ENCODE measurements at places on chromosomes 6 and 20. TPM values are rescaled to one million over a fixed set of nuclear protein-coding genes. Genes with fewer than 3 reads are reported as not detected.

- DNase-seq = no peak
Measured at GRCh38 chr6:92790381-92790780, 629.0 kb downstream of the EPHA7 start.

DNA sequence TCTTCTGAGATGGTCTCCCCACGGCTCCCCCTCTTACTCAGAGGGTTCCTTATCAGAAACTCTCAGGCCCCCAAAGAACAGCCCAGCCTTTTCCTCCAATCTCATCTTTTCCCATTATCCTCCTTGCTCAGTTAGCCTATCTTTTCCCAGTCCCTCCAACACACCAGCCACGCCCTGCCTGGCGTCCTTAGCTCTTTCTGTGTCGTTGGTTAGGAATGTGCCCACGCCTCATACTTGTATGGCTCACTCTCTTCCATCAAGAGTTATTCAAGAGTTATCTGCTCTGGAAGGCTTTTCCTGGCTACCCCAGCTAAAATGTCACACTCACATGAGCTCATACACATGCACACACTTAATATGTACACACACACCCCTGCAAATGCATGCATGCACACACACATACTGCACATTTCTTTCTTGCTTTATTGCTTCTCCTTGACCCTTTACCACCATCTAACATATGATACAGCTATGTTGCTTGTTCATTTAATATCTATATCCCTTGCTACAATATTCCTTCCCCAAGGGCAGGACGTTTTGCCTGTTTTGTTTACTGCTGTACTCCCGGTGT is 37.6 kb downstream of the SLC2A10 start:
- no peak for DNase-seq

DNA sequence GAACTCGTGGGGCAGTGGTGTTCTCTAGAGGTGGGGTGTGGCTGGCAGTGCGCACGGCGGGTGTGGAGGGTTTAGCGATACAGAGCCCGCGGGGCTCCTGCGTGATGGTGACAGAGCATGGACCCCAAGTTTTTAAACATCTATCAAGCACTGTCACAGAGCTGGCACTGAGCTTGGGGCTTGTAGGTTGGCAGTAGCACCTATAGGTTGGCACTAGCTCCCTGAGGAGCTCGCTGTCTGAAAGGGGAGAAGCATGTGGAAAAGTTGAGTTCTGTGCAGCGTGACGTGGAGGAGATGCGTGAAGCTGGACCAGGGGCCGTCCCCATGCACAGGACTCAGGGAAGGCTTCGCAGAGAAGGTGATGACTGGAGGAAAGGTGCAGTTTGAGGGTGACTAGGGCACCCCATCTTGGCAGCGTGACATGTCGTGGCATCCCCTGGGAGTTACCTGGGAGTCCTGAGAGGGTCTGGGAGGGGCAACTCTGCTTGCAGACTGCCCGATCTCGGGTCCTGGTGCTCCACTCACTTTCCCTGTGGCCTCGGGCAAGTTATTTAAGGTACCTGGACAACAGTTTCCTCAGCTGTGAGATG is 122.0 kb downstream of the CDH4 start:
- DNase-seq = no peak

- peak; percentile 17 for DNase-seq
Measured at GRCh38 chr20:25623225-25623735, 534 bp downstream of the NANP start.

GRCh38 chr6:7106752-7107577 is 796 bp upstream of the RREB1 start:
- DNase-seq = peak; percentile 30

GRCh38 chr6:110482774-110483400 is 6.5 kb upstream of the SLC22A16 start:
- DNase-seq = no peak

DNA sequence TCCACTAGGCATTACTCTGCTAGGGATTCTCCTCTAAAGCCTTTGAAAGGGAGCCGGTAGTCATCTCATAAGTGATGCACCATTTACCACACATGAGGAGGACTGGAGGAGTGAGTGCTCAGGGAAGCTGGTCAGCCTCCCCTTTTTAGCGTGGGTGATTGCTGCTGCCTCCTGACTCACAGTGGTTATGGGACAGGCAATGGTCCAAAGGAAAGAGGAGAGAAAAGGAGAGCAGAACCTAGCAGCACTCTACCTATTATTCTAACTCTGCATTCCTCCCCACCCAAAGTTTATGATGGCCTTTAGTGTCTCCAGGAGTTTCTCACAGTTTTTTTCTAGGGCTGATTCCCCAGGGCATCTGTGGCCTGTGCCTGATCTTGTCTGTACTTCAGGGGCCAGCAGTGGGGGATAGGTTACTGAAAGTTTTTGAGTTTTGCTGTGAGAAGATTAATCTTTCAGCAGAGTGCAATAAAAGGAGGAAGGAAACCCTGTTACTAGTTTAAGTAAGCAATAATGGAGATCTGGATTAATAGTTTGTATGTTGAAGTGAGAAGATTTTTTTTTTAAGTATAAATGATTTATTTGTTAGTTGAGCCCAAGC is 36.4 kb upstream of the GCLC start:
- no peak for DNase-seq

GRCh38 chr6:118187568-118188164 is 280.6 kb downstream of the SLC35F1 start:
- no peak for DNase-seq

Gene AKAP12
- total RNA-seq = 81.0 TPM

GRCh38 chr20:58306421-58307261 is 2.9 kb upstream of the RAB22A start:
- DNase-seq = peak; percentile 44

GRCh38 chr6:56649053-56649769 is 6.5 kb upstream of the DST start:
- no peak for DNase-seq

GRCh38 chr20:7924692-7925091 is 15.6 kb downstream of the HAO1 start:
- DNase-seq = no peak

GRCh38 chr6:36373368-36374019 is 14.0 kb downstream of the ETV7 start:
- no peak for DNase-seq

DNA sequence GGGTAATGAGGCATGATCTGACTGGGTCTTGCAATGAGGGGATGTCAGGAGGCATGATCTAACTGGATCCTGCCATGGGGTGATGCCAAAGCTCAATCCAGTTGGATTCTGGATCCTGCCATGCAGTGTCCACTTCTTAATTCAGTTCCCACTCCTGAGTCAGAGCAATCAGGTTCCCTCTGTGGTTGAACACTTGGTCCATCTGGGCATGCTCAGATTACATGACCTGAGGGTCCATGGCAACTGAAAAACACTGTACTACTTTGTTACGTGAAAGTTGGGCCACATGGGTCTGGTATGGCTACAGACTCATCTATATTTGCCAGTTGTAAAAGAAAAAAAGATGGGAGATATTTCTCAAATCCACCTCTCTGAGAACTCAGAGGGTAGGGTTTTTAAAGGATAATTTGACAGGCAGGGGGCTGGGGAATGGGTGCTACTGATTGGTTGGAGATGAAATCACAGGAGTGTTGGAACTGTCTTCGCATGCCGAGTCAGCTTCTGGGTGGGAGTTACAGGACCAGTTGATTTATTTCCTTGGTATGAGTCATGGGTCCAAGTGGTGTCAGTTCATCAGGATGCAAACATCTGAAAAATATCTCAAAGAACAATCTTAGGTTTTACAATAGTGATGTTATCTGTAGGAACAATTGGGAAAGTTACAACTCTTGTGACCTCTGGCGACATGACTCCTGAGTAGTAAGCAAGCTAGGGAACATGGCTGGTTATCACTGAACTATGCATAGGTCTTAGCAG is 21.6 kb downstream of the C6orf163 start:
- no peak for DNase-seq

GRCh38 chr6:155645325-155645724 is 189.7 kb upstream of the NOX3 start:
- DNase-seq = no peak

DNA sequence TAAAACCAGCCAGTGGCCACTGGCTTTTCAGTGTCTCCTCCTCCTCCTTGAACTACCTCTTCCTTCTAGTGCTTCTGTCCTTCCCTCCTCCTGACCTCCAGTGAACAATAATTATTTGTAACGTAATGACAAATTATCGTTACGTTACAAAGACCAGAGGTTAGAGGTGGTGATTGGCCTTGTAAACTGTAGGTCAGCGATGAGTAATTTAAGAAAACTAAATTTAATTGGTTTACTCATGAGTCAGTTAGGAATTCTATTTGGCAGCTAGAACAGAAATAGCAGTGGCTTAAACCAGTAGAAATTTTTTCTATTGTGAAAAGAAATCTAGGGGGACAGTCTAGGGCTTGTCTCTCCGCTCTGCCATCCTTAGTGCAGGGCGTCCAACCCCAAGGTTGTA is 38.8 kb downstream of the PPARD start:
- no peak for DNase-seq

DNA sequence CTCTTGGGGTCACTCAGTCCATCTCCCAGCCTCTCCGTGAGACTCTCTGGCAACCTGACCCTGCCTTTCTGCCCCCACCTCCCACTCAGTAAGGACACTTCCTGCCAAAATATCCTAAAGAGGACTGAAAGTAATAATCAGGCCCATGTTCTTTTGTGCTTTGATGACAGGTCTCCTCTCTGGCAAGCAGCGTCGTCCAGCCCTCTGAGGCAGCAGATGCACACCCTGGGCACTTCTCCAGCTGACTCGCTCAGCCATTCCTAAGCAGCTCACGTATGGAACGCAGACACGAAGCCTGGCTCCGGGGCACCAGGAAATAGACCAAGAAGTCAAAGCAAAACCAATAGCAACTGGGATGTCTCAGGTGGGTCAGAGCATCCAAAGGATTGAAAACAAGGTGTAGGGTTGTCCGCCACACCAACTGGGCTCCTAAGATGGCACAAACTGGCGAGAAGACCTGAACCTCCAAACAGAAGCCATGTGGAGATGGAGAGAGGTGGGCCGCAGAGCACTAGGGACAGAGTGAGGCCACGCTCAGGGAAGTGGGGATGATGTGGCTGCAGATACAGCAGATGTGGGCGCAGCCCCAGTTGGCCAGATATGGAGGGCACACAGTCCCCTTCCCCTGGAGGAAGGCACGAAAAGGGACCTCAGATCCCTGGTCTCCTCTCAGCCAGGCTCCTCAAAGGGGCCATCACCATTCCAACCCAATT is 99.3 kb downstream of the PRND start:
- peak; percentile 52 for DNase-seq

Gene ADGRF4
- total RNA-seq = 0.52 TPM

- no peak for DNase-seq
Measured at GRCh38 chr6:109693111-109693510, 2.0 kb downstream of the FIG4 start.

Gene FOXS1
- 1.6 TPM for total RNA-seq

Gene SIRPB1
- 16.3 TPM for total RNA-seq

DNA sequence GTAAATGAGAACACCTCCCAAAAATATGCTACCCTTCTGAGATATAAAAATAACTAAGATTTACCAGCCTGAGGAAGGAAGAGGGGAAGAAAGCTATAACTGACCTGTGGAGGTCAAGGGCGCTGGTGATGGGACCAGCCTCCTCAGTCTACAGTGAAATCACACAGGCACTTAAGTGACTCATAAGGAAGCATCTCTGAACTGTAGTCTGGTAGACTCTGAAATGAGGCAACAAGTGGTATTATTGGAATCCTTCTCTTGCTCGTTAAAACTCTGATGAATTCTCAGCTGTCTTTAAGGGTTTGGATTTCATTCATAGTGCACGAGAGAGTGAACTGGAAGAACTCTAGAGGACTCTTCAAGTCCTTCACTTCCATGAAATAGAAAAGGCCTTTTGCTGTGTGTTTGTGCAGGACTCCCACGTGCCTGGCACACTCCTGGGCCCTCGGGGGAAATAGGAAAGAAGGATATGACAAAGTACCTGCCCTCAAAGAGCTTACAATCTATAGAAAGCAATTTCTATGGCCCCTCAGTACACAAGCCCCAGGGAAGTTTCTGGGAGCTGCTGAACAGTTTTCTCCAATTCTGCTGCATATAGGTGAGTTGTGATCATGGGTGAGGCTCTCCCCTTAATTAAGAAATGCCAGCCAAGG is 231.8 kb upstream of the RREB1 start:
- no peak for DNase-seq

GRCh38 chr6:20154753-20155152 is 57.5 kb downstream of the MBOAT1 start:
- DNase-seq = no peak

DNA sequence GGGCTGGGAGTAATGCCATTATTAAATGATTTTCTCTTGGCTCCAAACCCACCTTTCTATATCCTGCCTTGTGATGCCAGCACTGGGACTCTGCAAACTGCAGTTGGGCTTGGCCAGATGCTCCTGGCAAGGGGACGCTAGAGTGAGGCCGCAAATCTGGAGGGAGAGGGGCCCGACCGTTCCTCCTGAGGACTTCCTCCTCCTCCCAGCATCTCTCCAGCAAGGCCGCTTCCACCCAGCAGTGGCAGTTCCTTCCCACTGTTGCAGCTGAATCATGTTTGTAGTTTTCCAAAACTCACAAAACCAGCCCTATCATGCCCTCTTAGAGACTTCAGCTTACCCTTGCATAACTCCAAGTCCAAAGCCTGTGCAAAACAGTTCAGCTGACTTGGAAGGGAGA is 244.4 kb downstream of the FOXA2 start:
- DNase-seq = no peak

DNA sequence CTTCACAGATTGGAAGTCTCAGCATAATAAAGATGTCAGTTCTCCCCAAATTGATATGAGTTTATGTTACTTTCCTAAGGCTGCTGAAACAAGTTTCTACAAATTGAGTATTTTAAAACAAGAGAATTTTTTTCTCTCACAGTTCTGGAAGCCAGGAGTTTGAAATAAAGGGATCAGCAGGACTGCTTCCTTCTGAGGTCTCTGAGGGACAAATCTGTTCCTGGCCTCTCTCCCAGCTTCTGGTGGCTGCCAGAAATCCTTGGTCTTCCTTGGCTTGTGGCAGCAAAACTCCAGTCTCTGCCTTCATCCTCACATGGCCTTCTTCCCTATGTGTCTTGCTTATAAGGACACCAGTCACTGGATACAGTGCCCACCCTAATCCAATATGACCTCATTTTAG is 136.1 kb downstream of the TFAP2A start:
- no peak for DNase-seq

DNA sequence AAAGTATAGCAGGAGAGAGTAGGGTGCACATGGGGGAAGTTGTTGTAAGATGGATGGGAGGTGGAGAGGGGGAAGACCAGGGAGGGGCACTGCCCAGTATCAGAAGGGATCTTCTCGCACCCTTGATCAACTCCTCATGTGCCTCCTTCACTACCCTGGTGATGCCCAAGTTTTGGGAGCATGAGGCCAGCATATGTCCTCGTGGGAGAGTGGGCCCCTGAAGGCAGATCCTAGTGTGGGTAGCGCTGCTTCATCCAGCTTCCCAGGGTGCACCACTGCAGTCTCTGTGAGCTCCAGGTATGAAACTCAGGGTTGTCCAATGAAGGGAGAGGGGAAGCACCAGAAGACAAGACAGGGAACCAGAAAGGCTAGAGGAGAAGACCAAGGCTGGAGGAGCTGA is 82.2 kb upstream of the FOXP4 start:
- DNase-seq = no peak

- DNase-seq = no peak
Measured at GRCh38 chr6:25911351-25911750, 19.1 kb downstream of the SLC17A2 start.

Gene UBE3D
- 3.6 TPM for total RNA-seq

All from mucosa of gallbladder (tissue), 1 donor.